PC-3 (cell line): ENCODE measurements at places on chromosomes 16 and 17.
A peak's percentile ranks its signal among the peaks of the same experiment; 100 is the strongest.

DNA sequence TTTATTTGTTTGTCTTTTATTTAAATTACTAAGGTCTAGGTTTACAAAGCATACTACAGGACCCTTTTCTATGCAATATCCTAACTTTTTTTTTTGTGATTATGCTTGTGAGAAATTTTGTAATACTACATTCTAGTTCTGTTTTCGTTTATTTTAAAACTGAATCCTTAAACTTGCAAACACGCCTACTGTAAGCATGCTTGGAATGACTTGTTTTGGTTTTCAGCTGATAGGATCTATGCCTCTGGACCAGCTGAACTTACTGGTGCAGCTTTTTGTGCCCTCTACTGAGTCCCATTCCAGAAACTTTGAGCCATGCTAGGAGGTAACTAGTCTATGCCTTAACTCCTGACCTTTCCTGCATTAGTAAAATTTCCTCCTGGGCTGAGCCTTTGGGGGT, 6.0 kb downstream of the PDP2 start:
- no peak for DNase-seq

GRCh38 chr16:86575754-86576557, 2.4 kb upstream of the FOXL1 start:
- DNase-seq: peak; percentile 94

DNA sequence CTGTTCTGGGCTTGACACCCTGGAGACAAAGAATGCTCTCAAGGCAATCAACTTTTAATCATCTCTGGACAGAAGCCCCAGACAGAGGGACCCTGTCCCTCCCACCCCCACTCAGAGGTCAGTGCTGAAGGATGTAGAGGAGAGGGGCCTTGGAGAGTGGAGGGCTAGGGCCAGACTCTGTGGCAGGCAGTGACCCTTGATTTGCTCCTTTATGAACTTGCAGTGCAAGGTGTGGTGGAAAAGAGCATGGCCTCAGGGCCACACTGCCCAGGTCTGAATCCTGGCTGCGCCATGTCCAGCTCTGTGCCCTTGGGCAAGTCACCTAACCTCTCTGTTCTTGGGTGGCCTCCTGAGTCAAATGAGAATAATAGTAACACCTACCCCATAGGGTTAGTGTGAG, 134.3 kb downstream of the TMEM132E start:
- no peak for DNase-seq

GRCh38 chr16:80540516-80541305, at the start of gene DYNLRB2:
Gene DYNLRB2 (plus strand): TSS chr16:80540993. CDS start chr16:80541077, 84 bp downstream.
- peak; percentile 89 for DNase-seq

GRCh38 chr17:57002904-57003303, 25.0 kb downstream of the SCPEP1 start:
- DNase-seq: no peak

DNA sequence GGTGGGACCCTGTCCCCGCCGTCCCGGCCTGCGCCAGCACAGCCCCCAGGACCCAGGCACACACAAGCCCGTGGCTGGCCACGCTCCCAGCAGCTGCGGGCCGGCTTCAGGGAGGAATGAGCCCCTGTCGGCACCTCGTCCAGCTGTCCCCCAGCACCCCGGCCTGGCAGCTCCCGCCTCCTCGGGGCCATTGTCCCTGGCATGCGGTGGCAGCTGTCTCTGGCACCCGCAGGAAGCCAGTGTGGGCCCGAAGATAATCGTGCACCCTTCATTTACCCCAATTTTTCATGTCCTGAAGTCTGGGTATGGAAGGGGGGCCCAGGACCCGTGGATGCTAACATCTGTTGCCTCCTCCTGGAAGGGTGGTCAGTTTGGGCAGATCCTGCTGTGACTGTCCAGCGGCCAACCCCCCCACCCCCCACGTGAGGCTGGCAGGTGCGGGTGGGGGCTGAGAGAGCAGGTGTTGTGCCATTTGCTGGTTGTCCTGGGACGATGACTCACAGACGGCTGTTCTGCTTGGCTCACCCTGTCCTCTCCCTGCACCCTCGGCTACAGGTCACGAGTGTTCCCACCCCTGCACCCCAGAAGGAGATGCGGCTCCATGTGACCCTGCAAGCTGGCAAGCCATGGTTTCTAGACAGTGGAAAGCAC, 4.0 kb upstream of the LMF1 start:
- no peak for DNase-seq

DNA sequence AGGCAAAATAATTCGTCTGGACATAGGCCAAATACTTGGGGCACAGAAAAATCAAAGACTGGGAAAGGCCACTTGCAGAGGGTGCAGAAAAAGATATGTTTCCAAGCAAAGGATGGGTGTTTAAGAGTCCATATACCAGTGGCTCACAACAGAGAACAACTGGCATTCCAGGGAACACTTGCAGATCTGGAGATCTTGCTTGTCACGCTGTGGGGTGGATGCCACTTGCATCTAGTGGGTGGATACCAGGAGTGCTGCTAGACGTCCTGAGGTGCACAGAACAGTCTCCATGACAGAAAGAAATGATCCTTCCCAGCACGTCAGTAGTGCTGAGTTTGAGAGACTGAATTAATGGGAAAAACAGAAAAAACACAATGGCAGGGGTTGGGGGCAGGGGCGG, 8.4 kb downstream of the CBX8 start:
- no peak for DNase-seq
